ENCODE measurements at places on chromosomes 2 and 18.

DNA sequence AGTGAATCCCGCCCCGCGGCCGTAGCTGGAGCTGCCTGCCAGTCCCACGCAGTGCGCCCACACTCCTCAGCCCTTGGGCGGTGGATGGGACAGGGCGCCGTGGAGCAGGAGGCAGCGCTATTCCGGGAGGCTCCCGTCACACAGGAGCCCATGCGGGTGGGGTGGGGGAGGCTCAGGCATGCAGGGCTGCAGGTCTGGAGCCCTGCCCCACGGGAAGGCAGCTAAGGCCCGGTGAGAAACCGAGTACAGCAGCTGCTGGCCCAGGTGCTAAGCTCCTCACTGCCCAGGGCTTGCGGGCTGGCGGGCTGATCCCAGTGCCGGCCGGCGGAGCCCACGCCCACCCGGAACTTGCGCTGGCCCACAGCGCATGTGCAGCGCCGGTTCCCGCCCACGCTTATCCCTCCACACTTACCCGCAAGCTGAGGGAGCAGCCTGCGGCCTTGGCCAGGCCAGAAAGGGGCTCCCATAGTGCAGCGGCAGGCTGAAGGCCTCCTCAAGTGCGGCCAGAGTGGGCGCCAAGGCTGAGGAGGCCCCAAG lies 1152.8 kb upstream of the CELF4 start:
- DNase-seq, result no peak

DNA sequence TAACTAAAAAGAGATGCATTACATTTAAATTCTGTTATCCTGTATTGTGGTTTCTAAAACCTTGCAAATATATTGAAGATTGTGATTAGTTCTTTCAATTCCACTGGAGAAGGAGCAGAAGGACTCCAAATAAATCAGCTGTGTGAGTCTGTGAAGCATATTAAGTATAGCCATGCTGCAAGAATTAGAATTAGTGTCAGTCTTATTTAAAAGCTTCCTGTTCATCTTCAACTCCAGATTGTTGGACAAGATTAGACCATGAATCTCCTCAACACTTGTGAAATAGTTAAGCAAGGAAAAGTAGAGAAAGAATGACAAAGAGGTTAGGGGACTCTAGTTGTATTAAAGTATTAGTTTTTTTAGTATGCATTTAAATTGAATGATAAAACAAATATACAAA lies 92.5 kb upstream of the LRP1B start:
- DNase-seq, result no peak

- no peak for DNase-seq
Observed at GRCh38 chr18:36162981-36163380, 24.3 kb upstream of the MOCOS start.

DNA sequence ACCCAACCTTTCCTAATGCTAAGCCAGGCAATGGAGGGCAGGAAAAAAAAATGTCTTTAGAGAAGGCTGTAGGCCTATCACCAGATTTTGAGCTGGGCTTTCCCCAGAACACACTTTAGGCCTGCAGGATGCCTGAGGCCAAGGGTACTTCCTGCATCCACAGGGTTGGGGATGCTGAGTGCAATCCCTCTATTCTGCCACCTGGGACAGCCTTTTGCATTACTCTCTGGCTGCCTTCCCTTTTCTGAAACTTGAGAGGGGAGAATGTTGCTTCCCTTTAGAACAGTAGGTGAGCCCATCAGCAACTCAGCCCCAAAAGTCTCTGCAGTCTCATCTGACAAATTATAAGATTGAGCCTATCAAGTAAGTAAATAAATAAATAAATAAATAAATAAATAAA lies 195.2 kb downstream of the SLC8A1 start:
- DNase-seq, result no peak

DNA sequence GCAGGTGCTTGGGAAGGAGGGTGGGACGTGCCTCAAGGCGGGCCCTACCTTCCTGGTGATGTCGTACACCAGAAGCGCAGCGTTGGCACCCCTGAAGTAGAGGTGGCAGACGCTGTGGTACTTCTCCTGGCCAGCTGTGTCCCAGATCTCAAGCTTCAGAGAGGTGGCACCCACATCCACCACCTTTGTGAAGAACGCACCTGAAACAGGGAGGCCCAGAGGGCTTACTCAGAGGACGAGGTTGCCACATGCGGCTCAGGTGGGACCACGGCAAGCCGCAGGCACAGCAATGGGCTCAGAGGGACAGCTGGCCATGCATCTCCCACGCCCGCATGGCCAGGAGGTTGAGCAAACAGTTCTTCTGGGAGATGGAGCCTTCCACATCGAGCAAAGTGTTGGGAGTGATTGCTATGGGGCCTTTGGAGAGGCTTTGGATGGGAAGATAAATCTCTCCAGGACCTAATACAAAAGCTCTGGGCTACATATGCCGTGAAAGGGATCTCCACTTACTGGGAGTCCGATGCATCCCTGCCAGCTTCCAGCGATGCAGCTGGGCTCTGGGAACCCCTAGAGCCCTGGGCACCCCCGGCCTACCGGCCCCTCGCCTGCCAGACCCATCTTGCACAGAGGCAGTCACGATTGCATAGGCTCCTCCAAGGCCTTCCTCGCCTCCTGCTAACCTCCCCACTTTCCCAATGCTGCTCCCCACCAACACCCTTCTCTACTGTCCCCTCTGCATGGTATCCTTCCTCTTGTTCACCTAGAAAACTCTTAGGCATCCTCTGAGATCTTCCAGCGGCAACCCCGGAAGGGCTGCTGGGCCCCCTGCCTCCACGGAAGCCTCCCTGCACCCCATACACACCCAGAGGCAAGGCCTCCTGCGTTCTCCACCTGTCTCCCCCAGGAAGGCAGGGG lies 11.8 kb downstream of the PRLH start:
- DNase-seq, result no peak

- no peak for DNase-seq
Observed at GRCh38 chr18:59961070-59961469, 61.3 kb downstream of the PMAIP1 start.

- DNase-seq, result no peak
Observed at GRCh38 chr18:9612215-9612830, 2.0 kb downstream of the PPP4R1 start.

- DNase-seq, result no peak
Observed at GRCh38 chr2:216495656-216496055, 3.0 kb upstream of the RPL37A start.

DNA sequence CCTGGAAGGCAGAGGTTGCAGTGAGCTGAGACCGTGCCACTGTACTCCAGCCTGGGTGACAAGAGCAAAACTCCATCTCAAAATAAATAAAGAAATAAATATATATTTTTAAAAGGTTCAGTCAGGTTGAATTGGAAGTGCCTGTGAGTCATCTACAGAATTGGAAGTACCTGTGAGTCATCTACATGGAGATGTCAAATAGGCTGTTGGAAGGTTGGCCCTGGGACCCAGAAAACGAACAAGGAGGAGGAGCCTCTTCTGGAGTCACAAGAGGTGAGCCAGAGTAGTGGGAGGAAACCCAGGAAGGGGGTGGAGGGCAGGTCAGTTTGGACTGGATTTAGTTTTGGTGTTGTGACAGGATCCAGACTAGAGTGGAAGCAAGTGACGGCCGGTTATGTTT lies 15.2 kb upstream of the SCYGR1 start:
- DNase-seq, result no peak

DNA sequence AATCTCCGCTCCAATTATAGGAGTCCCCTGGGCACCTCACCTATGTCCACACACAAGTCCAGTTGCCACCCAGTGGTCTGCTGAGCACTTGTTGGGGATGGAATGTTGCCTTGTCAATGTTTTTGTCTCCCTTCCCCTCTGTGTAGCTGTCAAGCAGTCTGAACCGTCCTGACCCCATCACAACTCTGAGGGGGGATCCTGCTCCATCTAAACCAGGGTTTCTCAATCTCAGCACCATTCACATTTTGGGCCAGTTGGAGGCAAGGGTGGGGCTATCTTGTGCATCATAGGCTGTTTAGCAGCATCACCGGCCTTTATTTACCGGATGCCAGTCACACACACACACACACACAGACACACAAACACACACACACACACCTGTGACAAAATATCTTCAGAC lies 53.0 kb downstream of the CYP26B1 start:
- no peak for DNase-seq

- DNase-seq, result no peak
Observed at GRCh38 chr2:8994386-8994785, 9.1 kb downstream of the MBOAT2 start.

DNA sequence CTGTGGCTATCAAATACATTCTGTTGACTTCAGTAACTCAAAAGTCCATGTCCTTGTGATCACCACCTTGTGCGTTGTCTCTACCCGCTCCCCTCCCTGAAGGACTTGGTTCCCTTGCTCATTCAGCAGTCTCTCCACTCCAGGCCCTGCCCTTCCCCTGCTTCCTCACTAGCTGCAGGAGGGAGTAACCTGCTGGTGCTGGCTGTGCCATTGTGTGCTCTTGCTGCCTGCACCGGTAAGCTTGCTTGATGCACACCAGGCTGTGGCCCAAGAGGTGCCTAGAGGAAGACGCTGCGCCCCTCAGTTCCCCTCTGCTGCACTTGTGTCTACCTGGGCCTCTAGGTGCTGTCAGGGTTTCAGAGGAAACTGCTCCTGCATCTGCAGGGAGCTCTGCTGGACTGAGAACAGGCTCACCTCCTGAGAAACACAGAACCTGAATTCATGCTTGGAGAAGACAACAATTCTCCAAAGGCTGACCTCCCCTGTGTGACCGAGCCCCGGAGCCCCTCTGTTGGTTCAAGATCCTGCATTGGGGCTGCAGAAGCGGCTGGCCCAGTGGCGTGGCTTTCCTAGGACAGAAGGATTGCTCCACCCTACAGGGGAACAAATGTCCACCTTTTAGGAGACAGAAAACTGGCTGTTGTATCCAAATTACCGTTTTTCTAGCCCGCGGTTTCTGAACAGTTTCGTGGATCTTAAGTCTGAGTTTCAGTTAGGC lies 33.6 kb downstream of the PTPRM start:
- no peak for DNase-seq

DNA sequence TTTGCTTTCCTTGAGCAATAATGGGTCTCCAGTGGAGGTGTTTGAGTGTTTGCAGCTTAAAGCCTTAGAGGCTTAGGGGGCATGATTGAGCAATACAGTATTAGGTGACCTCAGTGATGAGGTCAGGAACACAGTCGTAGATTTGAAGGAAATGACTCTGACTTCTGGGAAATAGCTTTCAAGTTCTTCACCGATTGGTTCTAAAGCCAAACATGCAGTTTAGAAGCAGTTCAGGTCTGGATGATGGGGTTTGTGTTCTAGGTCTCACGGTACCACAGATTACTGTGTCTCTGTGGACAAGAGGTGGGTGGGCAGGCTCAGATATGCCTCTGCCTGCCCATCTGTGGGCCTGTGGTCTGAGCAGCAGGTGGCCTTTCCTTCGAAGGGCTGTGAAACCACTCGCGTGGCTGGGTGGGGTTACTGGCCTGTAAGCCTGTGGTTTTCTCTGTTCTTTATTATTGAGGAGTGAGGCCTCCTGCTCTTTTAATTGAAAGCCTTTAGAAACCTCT lies 7.8 kb downstream of the MTHFD2 start:
- peak; percentile 46 for DNase-seq

GRCh38 chr2:66561645-66562303 lies 126.8 kb downstream of the MEIS1 start:
- DNase-seq, result no peak

GRCh38 chr2:194745557-194746146 lies 911.4 kb upstream of the SLC39A10 start:
- DNase-seq, result no peak

DNA sequence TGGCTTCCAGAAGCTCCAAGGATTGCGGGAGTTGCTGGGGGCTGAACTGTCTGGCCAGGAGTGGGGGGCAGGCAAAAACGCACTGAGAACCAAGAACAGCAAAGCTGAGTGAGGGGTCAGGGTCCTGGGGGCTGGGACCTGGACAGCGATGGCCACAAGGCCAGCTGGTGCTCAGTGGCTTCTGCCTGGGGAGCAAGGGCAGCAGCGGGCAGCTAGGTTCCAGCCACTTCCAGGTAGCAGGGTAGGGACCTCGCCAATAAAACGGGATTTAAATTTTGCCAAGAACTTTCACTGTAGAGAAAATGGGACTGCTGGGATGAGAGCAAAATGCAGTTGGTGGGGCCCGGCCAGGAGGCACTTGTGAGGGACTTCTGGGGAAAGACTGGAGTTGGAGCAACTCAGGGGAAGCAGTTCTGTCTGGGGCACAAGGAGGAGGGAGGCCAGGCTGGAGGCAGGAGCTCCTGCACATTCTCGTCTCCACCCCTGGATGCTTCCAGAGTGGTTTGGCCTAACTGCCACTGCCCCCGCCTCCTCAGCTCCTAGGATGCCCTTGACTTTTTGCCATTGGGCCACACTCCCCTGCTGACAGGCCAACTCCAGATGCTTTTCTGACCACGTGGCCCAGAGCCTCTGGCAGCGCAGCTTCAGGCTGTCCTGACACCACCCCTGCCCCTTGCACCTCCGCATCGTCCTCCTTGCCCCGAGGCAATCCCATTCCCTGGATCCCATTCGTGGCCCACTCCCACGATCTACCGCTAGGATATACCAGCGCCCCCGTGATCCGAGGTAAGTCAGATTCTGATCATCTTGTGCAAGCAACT lies 5.5 kb upstream of the CCDC74A start:
- no peak for DNase-seq

GRCh38 chr2:524442-524841 lies 152.8 kb downstream of the TMEM18 start:
- no peak for DNase-seq

GRCh38 chr18:30925795-30926194 lies 116.7 kb downstream of the DSC3 start:
- DNase-seq, result no peak

- no peak for DNase-seq
Observed at GRCh38 chr2:180979749-180980105, 678 bp upstream of the UBE2E3 start.

DNA sequence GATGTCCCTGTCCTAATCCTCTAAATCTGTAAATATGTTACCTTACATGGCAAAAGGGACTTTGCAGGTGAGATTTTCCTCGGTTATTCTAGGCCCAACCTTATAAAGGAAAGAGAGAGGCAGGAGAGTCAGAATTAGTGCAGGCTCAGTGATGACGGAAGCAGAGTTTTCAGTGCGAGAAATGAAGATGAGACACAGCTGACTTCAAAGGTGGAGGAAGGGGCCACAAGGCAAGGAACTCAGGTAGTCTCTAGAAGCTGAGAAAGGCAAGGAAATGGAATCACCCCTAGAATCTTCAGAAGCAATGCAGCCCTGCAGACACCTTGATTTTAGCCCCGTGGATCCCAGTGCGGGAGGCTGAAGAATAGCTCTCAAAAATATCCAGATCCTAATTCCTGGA lies 7.2 kb upstream of the LCLAT1 start:
- DNase-seq, result no peak

- no peak for DNase-seq
Observed at GRCh38 chr2:100990166-100990565, 11.9 kb upstream of the RPL31 start.

GRCh38 chr18:9796935-9797549 lies 88.7 kb upstream of the TXNDC2 start:
- no peak for DNase-seq

DNA sequence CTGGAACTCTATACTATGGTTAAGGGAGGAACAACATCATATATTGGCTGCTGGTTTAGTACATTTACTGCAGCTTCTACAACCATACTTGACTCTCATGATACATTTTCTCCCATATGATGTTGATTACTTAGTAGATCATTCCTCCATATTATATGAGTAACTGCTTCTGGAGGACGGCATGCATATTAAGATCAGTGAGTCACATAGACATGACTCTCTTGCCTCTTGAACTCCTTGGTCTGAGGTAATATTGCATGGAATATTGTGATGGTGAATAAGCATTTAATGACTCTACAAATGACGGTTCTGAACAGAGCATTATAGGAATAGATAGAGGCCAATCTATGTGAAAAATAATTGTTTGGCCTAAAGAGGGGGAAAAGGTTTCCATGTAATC lies 418.8 kb upstream of the SPHKAP start:
- DNase-seq, result peak; percentile 87

GRCh38 chr2:157414050-157414449 lies 29.8 kb downstream of the CYTIP start:
- no peak for DNase-seq

- DNase-seq, result no peak
Observed at GRCh38 chr2:97845133-97845532, 131.8 kb downstream of the ZAP70 start.

All from HS-5 (cell line).